ENCODE measurements at places on chromosomes 1 and 21.

DNA sequence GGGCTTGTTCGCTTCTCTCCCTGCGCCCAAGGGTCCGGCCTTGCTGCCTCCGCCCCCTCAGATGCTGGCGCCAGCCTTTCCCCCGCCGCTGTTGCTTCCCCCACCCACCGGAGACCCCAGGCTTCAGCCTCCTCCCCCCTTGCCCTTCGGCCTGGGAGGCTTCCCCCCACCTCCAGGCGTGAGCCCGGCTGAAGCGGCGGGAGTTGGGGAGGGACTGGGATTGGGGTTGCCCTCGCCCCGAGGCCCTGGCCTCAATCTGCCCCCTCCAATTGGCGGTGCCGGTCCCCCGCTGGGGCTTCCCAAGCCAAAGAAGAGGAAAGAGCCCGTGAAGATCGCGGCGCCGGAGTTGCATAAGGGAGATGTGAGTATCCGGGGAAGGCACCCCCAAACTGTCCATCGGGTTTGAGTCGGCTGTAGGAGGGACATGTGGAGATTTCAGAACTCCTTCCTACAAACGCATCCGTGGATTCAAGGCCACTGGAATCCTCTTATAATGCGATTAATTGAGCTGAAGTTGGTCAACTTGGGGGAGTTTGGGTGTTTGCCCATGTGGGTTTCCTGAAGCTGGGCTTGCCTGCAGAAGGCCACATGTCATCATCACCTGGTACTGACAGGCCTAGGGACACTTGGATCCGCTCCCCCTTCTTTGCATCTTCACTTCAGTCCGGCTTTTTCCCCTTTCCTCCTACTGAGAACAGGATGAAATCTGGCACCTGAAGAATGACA, 707 bp downstream of the PRCC start:
- DNase-seq, result peak; percentile 53

DNA sequence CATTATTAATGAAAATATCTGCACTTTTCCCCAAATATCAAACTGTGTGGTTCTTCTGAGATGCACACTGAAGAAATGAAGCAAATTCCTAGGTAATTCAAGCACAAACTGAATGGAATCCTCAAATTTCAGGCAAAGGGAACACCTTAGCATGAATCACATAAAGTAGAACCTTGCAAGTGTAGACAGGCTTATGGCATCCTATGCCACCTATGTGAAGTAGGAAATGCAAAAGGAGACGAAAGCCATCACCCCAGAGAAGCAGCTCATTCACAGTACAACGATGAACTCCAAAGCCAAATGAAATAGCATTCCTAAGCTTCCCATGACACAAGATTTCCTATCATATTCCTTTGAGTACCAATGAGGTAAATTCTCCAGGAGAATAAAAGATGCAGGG, 461.2 kb upstream of the RUNX1 start:
- no peak for DNase-seq

GRCh38 chr1:222373216-222373615, 174.7 kb downstream of the HHIPL2 start:
- no peak for DNase-seq

- DNase-seq, result no peak
Measured at GRCh38 chr1:53600561-53600960, 138.4 kb downstream of the GLIS1 start.

- peak; percentile 31 for DNase-seq
Measured at GRCh38 chr1:227939791-227940771, 7.7 kb downstream of the WNT9A start.

DNA sequence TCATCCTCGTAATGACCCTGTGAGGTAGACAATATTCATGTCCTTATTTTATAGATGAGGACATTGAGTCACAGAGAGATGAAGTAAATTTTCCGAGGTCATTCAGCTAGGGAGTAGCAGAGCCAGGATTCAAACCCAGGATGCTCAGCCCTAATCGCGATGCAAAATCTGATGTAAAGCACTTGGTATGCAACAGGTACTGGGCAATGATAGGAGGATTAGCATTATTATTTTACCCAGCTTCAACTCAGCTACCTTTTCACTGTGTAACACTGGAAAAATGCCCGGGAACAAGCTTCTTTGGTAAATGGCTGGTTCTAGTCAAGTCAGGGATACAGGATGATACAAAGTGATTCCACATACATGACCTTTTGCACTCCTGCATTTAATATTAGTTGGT, 88.7 kb downstream of the ATP1A1 start:
- DNase-seq, result no peak

- DNase-seq, result no peak
Measured at GRCh38 chr1:33986390-33987095, 122.7 kb downstream of the HMGB4 start.

- DNase-seq, result no peak
Measured at GRCh38 chr1:187114792-187115191, 286.0 kb downstream of the PLA2G4A start.

- DNase-seq, result no peak
Measured at GRCh38 chr1:221435504-221435904, 306.4 kb downstream of the DUSP10 start.

DNA sequence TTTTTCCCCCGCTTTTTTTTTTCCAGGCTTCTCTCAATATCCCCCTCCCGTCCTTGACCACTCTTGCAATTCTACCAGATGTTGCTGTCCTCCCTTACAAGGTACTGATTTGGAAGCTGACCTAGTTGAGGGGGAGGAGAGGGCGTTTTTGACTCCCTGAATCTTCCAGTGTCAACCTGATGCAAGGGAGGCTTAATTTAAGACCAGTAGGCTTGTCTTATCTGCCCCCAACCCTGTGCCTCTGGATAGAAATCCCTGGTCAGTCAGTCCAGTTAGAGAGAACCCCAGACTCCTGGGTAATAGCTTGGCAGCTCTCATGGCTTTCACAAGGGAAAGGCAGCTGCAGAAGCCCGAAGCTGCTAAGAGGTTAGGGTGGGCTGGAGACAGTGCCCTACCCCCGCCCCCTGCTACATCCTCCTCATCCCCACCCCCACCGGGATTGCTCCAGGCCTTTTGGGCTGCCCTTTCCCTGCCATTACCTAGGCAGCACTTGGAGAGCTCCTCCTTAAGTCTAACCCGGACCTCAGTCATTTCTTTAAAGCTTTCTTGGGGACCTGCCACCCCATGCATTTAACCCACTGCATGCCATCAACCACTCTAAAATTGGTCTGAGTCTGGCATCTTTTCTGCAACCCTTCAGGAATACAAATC, 3.6 kb downstream of the ACKR1 start:
- no peak for DNase-seq

- DNase-seq, result no peak
Measured at GRCh38 chr1:29875557-29876028, 639.3 kb downstream of the PTPRU start.

- DNase-seq, result no peak
Measured at GRCh38 chr1:243916160-243916559, 66.1 kb upstream of the AKT3 start.

GRCh38 chr21:45382697-45382997, 22.3 kb upstream of the COL18A1 start:
- DNase-seq, result no peak

DNA sequence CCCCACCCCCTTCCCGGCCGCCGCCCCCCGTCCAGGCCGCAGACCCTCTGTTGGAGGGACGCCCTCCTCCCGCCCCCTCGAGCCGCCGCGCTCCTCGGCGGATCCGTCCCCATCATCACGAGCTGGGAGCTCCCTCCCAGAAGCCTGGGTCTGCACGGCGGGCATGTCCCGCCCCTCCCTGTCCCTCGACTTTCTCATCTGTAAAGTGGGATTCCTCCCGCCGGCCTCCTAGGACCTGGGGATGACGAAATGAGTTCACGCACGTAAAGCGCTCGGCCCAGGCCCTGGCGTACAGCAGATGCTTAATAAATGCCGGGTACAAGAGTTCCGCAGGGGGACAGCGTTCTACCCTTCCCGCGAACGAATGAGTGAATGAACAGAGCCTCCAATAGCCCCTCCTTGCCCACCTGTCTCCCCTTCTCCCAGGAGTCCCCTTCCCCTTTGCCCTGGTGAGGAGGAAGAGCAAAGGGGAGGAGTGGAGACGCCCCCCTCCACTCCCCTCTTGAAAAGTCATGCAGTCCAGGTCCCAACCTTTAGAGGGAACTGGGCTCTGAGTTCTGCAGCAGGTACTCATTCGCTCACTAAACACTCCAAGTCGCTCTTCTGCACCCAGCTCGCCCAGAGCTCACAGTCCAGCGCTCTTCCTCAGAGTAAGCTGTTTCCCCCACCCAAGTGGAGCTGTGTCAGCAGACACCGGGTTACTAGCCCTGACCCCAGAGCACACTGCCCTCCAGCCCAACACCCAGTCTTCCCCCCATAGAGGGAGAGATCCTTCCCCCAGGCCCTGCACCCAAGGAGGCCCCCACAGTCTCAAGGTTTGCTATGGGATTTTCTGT, 16.8 kb downstream of the RAP1GAP start:
- no peak for DNase-seq

- DNase-seq, result peak; percentile 82
Measured at GRCh38 chr1:61056573-61057439, 25.6 kb upstream of the NFIA start.

DNA sequence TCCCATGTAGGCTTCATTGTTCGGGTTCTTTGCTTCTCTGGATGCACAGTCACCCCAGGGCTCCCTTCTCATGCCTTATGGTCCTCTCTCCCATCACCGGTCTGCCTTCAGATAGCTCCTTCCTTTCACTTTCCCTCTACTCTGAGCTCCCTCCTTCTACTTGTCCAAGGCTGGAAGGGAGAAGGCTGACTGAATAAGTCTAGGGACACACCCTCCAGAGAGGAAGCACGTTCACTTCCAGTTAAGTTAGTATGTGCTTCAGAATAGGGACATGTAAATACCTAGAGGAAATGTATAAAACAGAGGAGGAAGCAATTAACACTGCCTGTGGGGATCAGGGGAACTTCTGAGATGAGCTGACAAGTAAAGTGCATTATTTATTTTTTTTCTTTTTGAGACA, 23.5 kb downstream of the CXADR start:
- DNase-seq, result no peak

- DNase-seq, result no peak
Measured at GRCh38 chr1:67648582-67649326, 36.2 kb upstream of the GADD45A start.

DNA sequence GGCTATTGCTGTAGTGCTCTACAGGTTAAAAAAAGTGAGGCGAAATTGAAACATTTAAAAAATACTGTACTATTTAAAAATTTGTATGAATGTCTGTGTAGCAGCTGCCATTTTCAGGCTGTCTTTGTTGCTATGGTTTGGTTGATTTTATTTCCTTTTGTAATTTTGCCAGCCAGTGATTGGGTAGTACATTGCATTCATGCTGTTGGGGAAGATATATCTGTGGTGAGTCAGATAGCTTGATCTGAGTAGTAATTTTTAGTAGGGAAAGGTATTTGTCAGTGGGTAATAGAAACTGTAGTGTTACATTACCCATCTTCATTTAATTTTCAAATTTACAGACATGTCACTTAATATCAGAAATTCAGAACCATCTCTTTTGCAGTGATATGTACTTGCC, 15.0 kb downstream of the NFIA start:
- no peak for DNase-seq

- no peak for DNase-seq
Measured at GRCh38 chr1:221078260-221078965, 199.2 kb downstream of the HLX start.

- no peak for DNase-seq
Measured at GRCh38 chr1:160834945-160835565, 27.6 kb downstream of the CD244 start.
